ENCODE measurements at places on chromosomes 7 and 10. TPM values are rescaled to one million over a fixed set of nuclear protein-coding genes. Genes with fewer than 3 reads are reported as not detected.

DNA sequence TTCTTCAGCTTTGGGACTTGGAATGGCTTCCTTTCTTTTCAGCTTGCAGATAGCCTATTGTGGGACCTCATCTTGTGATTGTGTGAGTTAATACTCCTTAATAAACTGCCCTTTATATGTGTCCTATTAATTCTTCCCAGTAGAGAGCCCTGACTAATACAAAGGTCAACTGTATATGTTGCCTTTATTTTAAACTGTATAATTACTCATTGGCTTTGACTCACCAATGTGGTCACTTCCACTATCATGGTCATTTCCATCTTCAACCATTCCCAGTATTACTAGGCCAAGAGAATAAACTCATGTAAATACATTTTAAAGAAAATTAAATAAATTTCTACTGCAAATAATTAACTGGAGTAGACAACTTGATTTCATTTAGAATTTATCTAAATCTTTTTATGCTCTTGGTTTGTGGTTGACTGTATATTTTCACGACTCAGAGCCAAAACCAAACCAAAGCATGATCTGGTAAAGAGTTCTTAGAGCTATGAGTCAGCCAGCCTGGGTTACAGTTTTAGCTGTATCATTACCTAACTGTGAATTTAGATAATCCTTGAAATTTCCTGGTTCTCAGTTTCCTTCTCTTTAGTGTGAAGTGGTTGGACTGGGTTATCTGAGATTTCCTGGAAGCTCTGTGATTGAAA, 188.4 kb downstream of the PPP1R3A start:
- no peak overlapping the region for H3K27ac ChIP-seq
- H3K4me3 ChIP-seq = no peak overlapping the region
- DNase-seq = no peak

CALCR gene
- total RNA-seq = 0.23 TPM

DNA sequence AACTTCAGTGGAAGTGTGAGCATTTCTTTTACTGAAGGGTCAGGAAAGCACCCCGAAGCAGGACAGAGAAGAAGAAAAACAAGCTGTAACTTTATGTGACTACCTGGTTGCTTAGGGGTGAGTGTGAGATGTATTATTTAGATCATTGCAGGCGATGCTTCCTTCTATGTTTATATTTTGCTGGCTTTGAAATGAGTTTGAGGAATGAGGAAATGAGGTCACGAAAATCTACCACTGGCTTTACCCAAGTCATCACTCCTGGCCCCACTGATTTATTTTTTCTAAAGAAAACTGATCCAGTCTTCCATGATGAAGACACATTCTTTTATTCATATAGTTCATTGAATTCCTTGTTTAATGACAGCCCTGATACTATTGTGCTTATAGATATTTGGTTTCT, 716.6 kb upstream of the FZD8 start:
- H3K4me1 ChIP-seq = no peaks in the 10 kb centered on the region
- no peaks in the 10 kb centered on the region for H3K36me3 ChIP-seq
- no peaks in the 10 kb centered on the region for H3K27me3 ChIP-seq
- H3K27ac ChIP-seq = no peak overlapping the region
- no peak for DNase-seq

LMOD2 gene
- not detected for total RNA-seq

GRCh38 chr10:5971315-5971832, 6.0 kb downstream of the IL15RA start:
- no peaks in the 10 kb centered on the region for H3K4me1 ChIP-seq
- H3K27ac ChIP-seq = peak overlapping the region; percentile 40
- DNase-seq = peak; percentile 20
- H3K36me3 ChIP-seq = no peaks in the 10 kb centered on the region
- H3K27me3 ChIP-seq = no peaks in the 10 kb centered on the region

- no peaks in the 10 kb centered on the region for H3K27me3 ChIP-seq
- DNase-seq = peak; percentile 13
Measured at GRCh38 chr10:132550366-132551092, 12.9 kb downstream of the INPP5A start.

TMEM270 gene
- not detected for total RNA-seq

DNA sequence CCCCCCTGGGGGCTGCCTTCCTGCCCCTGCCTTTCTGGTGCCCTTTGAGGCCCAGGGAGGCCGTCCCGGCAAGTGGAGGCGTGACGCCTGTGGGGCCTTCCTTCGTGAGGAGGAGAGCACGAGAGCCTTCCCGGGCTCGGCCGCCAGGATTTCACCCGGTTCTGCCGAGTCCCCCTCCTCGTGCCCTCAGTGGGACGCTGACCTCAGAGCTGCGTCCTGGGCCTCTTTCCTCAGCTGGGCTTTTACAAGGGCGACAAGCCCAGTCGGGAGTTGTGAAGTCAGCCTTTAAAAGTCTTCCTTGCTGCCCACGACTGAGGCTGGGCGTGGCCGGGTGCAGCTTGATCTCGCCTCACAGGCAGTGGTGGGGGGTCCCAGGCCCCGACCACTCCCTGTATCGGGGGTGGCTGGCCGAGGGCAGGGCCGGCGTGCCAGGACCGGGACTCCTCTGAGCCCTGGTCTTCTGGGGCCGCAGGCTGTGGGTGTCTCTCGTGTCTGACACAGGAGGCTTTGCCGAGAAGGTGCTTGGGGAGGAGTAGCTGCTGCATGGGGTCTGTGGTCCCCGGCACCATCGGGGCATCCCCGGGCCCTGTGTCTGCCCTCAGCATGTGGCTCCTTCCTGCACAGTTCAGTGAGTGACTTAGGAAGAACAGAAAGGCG, 41.8 kb downstream of the FAM20C start:
- H3K27me3 ChIP-seq = no peaks in the 10 kb centered on the region
- H3K4me1 ChIP-seq = peaks cover 3% of the 10 kb centered on the region
- no peak overlapping the region for H3K4me3 ChIP-seq
- DNase-seq = no peak
- no peaks in the 10 kb centered on the region for H3K36me3 ChIP-seq

- H3K4me3 ChIP-seq = no peak overlapping the region
- no peaks in the 10 kb centered on the region for H3K27me3 ChIP-seq
- no peaks in the 10 kb centered on the region for H3K4me1 ChIP-seq
Measured at GRCh38 chr7:111750228-111750627, 187.9 kb upstream of the IMMP2L start.

DNA sequence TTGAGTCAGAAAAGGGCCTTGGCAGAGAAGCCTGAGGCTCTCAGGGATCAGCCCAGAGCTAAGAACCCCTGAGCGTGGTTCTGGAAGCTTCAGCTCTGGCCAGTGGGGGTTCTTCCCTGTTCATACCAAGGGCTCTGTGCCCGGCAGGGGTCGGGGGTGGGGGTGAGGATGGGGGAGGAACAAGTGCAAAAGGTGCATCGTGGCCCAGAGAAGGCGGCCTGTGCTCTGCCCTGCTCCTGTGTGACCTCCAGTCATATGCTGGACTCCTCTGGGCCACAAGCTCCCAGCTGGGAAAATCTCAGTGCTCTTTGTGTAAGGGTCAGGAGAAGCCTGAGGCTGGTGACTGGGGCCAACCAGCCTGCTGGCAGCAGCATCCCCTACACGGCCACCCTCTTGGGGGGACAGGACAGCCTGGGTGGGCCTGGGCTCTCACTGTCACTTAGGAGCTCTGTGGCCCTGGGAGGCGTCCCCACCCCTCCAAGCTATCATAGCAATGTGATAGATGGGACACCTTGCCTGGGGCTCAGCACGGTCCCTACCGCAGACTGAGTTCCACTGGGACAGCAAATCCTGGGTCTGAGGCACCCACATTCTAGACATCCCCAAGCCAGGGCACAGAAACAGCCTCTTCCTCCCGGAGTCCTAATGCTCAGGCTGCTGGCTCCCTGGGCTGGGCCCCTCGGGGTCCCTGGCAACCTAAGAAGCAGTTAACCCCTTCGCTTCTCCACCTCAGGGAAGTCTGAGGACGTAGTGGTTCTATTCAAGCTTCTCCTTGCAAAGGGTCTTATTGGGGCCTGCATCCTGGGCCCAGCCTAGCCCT, 2.5 kb downstream of the MMRN2 start:
- H3K4me3 ChIP-seq = peak overlapping the region; percentile 14
- DNase-seq = no peak
- no peaks in the 10 kb centered on the region for H3K27me3 ChIP-seq
- H3K27ac ChIP-seq = peak overlapping the region; percentile 89
- peaks cover 43% of the 10 kb centered on the region for H3K4me1 ChIP-seq
- H3K36me3 ChIP-seq = no peaks in the 10 kb centered on the region

- H3K4me1 ChIP-seq = peaks cover 2% of the 10 kb centered on the region
- DNase-seq = no peak
- H3K27me3 ChIP-seq = no peaks in the 10 kb centered on the region
- no peak overlapping the region for H3K27ac ChIP-seq
- no peak overlapping the region for H3K4me3 ChIP-seq
Measured at GRCh38 chr7:99386584-99387238, 12.2 kb downstream of the ARPC1B start.

- H3K27ac ChIP-seq = no peak overlapping the region
- H3K4me1 ChIP-seq = no peaks in the 10 kb centered on the region
- no peaks in the 10 kb centered on the region for H3K27me3 ChIP-seq
- no peak for DNase-seq
- no peak overlapping the region for H3K4me3 ChIP-seq
Measured at GRCh38 chr10:104796823-104797222, 155.7 kb downstream of the SORCS3 start.

DNA sequence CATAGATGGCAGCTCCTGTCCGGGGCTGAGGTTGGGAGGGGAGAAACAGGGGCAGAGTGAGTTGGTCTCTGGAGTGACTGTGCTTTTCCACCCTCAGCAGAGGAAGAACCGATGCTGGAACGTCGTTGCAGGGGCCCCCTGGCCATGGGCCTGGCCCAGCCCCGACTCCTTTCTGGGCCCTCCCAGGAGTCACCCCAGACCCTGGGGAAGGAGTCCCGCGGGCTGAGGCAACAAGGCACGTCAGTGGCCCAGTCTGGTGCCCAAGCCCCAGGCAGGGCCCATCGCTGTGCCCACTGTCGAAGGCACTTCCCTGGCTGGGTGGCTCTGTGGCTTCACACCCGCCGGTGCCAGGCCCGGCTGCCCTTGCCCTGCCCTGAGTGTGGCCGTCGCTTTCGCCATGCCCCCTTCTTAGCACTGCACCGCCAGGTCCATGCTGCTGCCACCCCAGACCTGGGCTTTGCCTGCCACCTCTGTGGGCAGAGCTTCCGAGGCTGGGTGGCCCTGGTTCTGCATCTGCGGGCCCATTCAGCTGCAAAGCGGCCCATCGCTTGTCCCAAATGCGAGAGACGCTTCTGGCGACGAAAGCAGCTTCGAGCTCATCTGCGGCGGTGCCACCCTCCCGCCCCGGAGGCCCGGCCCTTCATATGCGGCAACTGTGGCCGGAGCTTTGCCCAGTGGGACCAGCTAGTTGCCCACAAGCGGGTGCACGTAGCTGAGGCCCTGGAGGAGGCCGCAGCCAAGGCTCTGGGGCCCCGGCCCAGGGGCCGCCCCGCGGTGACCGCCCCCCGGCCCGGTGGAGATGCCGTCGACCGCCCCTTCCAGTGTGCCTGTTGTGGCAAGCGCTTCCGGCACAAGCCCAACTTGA, 2.7 kb downstream of the REPIN1 start:
- DNase-seq = no peak
- no peaks in the 10 kb centered on the region for H3K27me3 ChIP-seq
- H3K4me3 ChIP-seq = no peak overlapping the region
- peaks cover 35% of the 10 kb centered on the region for H3K4me1 ChIP-seq
- no peaks in the 10 kb centered on the region for H3K36me3 ChIP-seq

CDHR3 gene
- 1.4 TPM for total RNA-seq

SPDYE9 gene
- total RNA-seq = not detected

GRCh38 chr7:8260871-8261694, 884 bp downstream of the ICA1 start:
- peaks cover 16% of the 10 kb centered on the region for H3K4me1 ChIP-seq
- H3K36me3 ChIP-seq = no peaks in the 10 kb centered on the region
- H3K27ac ChIP-seq = peak overlapping the region; percentile 1
- peak; percentile 16 for DNase-seq
- peak overlapping the region; percentile 45 for H3K4me3 ChIP-seq

DNA sequence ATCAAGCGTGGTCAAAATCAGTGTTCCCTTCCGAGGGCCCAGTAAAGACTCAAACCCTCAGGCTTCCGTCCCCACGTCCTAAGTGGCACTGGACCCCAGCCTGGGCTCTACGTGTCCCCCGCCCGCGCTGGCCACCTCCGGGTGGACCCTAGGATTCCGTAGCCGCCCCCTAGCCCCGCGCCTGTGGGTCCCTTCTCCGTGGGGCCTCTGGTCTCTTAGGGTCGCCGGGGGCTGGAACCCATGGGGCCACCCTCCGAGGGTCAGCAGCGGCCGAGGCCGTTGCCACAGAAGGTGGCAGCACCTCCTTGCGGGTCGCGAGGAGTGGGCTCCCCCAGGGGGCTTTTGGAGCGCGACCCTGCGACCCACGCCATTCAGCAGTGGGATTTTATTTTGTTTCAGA, 170.5 kb upstream of the EEPD1 start:
- no peak overlapping the region for H3K27ac ChIP-seq
- H3K4me3 ChIP-seq = no peak overlapping the region
- no peak for DNase-seq
- no peaks in the 10 kb centered on the region for H3K36me3 ChIP-seq
- no peaks in the 10 kb centered on the region for H3K27me3 ChIP-seq

XRCC2 gene
- total RNA-seq = 0.49 TPM

CAPZA2 gene
- 187 TPM for total RNA-seq

SLC26A3 gene
- not detected for total RNA-seq

CPXM2 gene
- total RNA-seq = 7.9 TPM

HOXA9 gene
- total RNA-seq = 12.7 TPM

CLCN1 gene
- under 0.01 TPM for total RNA-seq

- DNase-seq = no peak
- no peak overlapping the region for H3K4me3 ChIP-seq
- no peaks in the 10 kb centered on the region for H3K4me1 ChIP-seq
- H3K36me3 ChIP-seq = no peaks in the 10 kb centered on the region
- no peak overlapping the region for H3K27ac ChIP-seq
- no peaks in the 10 kb centered on the region for H3K27me3 ChIP-seq
Measured at GRCh38 chr10:70309661-70310060, 25.9 kb upstream of the NPFFR1 start.

GRCh38 chr7:146554556-146554955, 438.0 kb downstream of the CNTNAP2 start:
- no peak for DNase-seq
- no peaks in the 10 kb centered on the region for H3K36me3 ChIP-seq
- H3K4me1 ChIP-seq = no peaks in the 10 kb centered on the region
- no peaks in the 10 kb centered on the region for H3K27me3 ChIP-seq

PCLO gene
- total RNA-seq = 2.5 TPM

DNA sequence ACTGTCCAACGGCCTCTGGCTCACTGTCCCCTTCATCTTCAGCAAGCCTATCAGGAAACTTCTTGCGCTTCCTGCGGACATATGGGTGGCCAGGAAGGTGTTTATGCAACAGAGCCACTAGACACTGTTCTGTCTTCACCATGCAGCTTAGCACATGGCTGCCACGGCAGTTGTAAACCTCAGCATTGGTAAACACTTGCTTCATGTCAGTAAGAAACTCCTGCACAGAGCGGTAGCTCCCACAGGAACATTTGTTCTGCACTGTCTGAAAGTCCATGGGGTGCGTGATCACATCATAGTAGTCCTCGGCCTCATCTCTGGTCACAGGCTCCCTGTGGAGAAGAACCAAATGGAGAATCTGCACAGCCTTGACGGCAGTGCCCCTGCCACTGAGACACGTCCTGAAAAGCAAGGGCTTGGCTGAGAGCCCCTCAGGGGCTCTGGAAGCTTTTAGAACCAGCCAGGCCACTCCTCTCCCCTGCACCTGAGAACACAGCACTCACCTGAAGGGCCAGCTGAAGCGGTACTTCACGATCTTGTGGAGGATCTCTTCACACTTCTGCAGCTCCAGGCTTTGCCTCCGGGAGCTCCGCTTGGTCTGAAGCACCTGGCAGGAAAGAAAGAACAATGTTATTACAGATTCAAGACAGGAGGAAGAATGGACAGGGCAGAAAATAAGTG, 8.8 kb downstream of the FZD9 start:
- no peaks in the 10 kb centered on the region for H3K27me3 ChIP-seq
- peaks cover 70% of the 10 kb centered on the region for H3K36me3 ChIP-seq
- DNase-seq = no peak
- H3K4me3 ChIP-seq = no peak overlapping the region
